CD8-positive, alpha-beta memory T cell (primary cell): ENCODE measurements at places on chromosomes 6 and 20. TPM values are rescaled to one million over a fixed set of nuclear protein-coding genes. Genes with fewer than 3 reads are reported as not detected.

DNA sequence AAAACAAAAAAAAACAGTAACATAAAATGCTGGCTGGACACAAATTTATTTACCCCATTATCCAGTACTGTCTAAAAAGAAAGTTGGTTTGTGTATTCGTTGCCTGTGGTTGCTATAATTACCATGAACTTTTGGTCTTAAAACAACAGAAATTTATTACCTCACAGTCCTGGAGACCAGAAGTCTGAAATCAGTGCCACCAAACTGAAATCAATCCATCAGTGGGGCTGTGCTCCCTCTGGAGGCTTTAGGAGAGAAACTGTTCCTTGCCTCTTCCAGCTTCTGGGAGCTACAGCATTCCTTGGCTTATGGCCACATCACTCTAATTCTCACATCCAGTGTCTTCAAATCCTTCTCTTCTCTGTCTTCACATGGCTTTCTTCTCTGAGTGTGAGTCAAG lies 79.4 kb downstream of the SNX5 start:
- DNase-seq: no peak

The ID1 gene
- 2.2 TPM for polyA plus RNA-seq

The OR11A1 gene
- not detected for polyA plus RNA-seq

DNA sequence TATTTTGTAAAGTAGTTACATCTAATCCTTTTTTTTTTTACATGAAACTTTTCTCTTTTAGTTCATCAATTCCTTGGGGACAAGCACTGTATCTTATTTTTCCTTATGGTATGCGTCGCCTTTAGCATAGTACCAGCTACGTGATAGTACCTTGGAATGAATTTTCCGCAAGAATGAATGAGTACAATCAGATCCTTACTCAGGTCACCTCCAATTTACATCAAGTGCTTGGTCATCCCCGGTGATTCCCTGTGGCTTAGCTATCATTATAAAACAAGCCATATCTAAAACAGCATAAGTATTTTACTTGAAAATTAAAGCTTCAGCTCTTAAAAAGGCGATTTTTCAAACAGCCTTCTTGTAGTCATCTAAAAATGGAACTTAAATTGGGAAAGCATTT lies 680.4 kb upstream of the MAP3K7 start:
- DNase-seq: no peak

The FHL5 gene
- polyA plus RNA-seq: not detected

DNA sequence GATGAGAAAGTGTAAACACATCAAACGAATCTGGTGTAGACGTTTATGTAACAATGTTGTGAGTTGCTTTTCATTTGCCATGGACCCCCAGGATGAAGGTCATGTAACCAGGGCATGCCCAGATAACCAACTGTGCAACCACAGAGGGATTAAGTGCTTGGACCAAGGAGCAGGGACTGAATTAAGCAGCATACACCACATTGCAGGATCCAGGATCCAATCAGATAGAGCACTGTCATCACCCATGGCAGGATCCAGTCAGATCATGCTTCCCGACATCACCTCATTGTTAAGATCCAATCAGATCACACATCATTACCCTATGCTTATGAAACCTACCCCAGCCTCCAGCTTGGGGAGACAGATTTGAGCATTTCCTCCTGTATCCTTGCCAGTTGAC lies 74.3 kb upstream of the RCAN2 start:
- no peak for DNase-seq

The HLA-DMB gene
- polyA plus RNA-seq: 25.6 TPM

The SLC44A4 gene
- not detected for polyA plus RNA-seq

DNA sequence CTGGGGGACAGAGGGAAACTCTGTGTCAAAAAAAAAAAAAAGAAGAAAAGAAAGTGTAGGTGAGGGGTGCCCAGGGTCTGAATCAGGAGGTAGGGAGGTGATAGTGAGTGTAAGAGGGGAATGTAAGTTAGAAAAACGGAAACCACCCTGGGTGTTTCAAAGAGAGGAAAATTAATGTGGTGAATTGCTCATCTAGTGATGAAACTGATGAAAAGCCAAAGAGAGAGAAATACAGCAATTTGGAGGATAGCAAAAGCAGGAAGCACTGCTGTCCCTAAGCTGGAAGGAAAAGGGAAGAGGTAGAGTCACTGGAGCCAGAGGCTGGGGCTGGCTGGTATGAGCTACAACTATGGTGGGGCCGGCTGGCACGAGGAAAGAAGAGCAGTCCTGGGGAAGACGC lies 85.0 kb upstream of the CEP85L start:
- DNase-seq: no peak

- DNase-seq: no peak
Observed at GRCh38 chr20:36390719-36391415, 84.7 kb downstream of the DLGAP4 start.

GRCh38 chr20:19932170-19932667 lies 84.9 kb upstream of the NAA20 start:
- DNase-seq: no peak

The ECT2L gene
- 0.09 TPM for polyA plus RNA-seq
